ENCODE measurements at places on chromosomes 1 and 21.

GRCh38 chr1:50147191-50147850 is 38.6 kb downstream of the ELAVL4 start:
- no peak for DNase-seq

GRCh38 chr1:78649628-78650027 is at the start of gene IFI44:
Gene IFI44 (plus strand): TSS chr1:78649831. CDS start chr1:78650196, 365 bp downstream.
- peak; percentile 73 for DNase-seq

GRCh38 chr1:185850366-185850765 is 116.2 kb downstream of the HMCN1 start:
- DNase-seq, result no peak

GRCh38 chr21:45593162-45594022 is 50.1 kb upstream of the PCBP3 start:
- DNase-seq, result no peak

DNA sequence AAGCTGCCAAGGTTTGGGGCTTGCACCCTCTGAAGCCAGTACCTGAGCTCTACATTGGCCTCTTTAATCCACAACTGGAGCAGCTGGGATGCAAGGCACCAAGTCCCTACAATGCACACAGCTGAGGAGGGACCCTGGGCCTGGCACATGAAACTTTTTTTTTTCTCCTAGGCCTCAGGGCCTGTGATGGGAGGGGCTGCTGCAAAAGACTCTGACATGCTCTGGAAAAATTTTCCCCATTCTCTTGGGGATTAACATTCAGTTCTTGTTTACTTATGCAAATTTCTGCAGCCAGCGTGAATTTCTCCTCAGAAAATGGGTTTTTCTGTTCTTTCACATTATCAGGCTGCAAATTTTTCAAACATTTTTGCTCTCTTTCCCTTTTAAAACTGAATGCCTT is 1072.2 kb downstream of the BRINP3 start:
- DNase-seq, result no peak

DNA sequence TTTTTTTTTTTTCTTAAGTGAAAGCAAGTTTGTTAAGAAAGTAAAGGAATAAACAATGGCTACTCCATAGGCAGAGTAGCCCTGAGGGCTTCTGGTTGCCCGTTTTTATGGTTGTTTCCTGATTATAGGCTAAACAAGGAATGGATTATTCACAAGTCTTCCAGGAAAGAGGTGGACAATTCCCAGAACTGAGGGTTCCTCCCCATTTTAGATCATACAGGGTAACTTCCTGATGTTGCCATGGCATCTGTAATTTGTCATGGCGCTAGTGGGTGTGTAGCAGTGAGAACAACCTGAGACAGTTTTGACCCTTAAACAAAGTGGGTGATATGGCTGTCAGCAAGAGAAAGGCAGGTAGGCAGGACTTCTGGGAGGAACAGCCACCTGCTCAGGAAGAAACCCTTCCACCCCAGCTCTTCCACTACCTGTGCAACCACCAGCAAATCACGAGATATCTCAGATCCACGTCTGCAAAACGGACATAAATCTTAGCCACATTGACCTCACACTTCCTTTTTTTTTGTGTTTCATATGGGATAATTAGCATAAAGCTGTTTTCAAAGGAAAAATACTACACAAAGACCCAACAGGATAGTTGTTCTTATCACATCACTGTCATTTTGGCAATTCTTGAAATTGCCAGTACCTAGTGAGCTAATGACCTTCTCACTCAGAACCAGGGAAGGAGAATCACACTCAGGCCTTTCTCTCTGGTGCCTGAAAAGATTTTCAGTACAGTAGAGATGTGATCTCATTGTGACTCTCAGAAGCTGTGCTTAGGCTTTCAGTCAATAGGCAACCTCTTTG is 34.8 kb upstream of the DUSP10 start:
- DNase-seq, result no peak

DNA sequence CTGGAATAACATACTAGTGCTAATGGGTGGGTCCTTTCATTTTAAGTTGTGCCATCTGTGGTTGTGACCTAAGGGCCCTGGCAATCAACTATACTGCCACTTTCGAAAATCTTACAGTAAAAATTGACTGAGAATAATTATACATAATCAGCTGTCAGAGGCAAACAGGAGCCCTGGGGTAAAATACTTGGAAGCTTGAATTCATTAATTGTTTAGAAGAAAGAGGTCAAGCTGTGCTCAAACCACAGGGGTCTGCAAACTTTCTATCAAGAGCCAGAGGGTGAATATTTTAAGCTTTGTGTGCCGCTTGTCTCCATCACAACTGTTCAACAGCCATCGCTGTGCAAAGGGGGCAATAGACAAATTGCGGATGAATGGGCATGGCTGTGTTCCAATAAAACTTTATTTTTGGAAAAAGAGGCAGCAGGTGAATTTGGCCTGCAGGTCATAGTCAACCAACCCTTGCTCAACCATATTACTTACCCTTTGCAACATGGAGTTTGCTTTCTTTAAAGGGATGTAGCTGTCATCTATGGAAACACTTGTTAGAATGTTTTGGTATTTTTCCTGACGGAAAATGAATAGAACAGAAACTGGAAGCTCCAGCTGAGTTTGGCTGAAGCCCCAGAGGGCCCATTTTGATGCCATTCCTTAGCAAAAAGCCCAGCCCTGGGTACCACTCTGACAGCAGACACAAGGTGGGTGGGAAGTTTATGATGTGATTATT is 35.7 kb upstream of the USP1 start:
- DNase-seq, result no peak

- DNase-seq, result no peak
Measured at GRCh38 chr1:184152434-184152898, 100.9 kb downstream of the TSEN15 start.

DNA sequence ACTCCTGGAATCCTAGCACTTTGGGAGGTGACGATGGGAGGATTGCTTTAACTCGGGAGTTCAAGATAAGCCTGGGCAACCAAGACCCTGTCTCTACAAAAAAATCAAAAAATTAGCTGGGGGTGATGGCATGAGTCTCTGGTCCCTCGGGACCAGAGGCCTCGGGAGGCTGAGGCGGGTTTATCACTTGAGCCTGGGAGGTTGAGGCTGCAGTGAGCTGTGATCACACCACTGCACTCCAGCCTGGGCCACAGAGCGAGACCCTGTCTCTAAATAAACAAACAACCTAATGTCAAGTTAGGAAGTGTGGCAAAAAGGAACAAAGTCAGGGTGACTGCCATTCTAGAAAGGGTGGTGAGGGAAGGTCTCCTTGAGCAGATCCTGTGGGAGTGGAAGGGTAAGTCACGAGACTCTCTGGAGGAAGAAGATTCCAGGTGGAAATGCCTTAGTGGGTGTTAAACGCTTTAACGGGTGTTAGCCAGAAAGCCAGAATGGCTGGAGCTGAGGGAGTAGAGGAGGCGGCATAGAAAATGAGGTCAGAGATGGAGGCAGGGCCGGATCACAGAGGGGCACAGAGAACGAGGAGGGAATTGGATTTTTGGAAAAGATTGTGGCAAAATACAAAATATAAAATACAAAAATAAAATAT is 62.2 kb upstream of the ATP5PO start:
- DNase-seq, result no peak

DNA sequence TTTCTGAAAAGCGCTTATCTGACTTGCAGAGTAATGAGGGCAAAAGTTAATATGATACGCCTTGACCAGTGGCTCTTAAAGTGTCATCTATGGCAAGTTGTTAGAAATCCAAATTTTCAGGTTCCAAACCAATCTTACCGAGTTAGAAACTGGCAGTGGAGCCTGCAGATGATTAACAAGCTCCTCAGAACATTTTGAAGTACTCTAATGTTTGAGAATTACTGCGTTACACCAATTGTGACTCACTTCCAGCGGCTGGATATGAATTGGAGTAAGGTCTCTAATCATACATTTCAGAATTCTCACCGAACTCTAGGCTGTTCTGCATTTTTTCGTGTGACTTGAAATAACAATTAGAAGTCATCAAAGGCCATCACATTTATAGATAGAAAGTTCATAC is 73.5 kb upstream of the TMPRSS15 start:
- DNase-seq, result no peak

DNA sequence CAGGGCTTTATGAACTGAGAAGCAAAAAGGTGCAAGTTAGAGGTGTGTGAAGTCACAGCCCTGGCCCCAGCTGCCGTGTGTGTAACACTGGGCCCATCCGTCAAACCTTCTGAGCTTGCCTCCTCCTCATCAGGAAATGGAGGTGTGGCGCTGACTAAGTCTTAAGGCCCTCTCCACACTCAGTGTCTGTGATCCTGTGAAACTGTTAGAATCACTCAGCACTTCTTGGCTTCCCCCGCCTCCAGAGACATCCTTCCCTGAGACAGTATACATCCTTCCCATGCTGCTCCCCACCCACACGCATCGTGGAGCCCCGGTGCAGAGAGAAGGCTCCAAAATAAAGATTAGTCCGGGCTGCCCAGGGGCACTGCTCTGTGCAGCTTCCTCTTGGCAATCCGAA is 33.3 kb downstream of the LRP8 start:
- DNase-seq, result peak; percentile 78

GRCh38 chr21:45031571-45032191 is 42.7 kb upstream of the ADARB1 start:
- DNase-seq, result no peak

GRCh38 chr1:209542585-209542984 is 40.9 kb upstream of the CAMK1G start:
- no peak for DNase-seq

- DNase-seq, result no peak
Measured at GRCh38 chr1:193211539-193211938, 25.1 kb upstream of the B3GALT2 start.

DNA sequence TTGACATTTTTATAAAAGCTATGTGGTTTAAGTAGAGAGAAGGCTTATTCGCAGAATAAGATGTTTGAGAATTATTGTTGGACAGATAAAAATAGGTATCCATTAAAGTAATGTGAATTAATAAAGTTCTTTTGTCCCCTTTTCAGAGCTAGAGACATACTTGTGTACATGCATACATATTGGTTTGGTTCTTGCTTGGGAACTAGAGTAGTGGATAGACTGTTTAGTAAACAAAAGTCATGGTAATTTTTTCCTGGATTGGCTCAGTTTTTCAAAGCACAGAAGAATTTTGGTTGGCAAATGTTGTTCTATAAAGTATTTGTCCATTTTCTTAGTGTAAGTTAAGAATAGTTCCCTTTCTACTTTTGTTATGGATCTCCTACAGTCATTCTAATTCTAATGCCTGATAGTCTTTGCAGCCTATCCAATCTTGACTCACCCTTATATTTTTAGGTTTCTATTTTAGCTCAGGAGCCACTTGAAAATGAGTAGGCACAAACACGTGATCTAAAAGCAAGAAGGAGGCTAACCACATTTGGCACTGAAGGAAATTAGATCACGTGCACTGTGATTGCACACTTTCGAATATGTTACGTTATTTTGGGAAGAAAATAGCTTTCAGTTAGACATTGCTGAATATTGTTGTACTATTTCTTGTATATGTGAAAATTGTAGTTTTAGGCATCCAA is 47.0 kb downstream of the RABGAP1L start:
- no peak for DNase-seq

DNA sequence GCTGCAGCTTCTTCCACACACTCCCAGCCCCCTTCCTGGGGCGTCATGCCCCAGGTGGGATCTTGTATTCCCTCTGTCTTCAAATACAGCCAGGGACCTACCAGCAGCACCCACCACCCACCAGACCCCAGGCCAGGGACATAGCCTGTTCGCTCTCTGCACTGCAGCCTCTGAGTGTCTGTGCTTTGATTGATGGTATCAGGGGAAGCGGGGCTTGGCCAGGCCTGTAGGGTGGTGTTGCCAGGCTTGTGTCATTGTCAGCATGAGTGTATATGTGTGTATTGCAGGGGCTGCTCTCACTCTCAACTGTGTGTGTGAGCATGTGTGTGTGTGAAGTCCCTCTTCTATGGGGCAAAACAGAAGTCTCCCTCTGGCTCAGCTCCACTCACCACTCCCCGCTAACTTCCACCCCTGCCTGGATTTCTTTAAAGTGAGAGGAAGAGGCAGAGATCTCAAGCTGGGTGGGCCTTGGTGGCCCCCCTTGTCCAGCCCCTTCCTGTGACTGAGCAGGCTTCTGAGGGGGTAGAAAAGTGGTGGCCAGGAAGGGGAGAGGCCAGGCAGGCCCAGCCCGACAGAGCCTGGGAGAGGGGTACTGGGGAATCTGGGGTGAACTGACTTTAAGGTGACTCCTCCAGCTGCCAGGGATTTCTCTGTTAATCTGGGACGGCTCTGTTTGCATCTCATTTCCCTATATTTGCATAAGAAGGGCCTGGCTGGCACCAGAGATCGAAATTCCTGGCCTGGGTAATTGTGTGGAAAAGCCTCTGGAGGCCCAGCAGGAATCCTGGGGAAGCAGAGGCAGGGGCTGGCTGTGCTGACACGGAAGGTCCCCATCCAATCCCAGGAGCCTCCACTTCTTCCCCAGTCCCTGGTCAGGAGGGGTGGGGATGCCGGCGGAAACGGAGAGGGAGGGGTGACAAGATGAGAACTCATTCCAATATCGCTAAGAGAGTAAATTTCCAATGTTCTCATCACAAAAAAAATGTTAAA is 18.6 kb upstream of the ADGRB2 start:
- DNase-seq, result no peak

DNA sequence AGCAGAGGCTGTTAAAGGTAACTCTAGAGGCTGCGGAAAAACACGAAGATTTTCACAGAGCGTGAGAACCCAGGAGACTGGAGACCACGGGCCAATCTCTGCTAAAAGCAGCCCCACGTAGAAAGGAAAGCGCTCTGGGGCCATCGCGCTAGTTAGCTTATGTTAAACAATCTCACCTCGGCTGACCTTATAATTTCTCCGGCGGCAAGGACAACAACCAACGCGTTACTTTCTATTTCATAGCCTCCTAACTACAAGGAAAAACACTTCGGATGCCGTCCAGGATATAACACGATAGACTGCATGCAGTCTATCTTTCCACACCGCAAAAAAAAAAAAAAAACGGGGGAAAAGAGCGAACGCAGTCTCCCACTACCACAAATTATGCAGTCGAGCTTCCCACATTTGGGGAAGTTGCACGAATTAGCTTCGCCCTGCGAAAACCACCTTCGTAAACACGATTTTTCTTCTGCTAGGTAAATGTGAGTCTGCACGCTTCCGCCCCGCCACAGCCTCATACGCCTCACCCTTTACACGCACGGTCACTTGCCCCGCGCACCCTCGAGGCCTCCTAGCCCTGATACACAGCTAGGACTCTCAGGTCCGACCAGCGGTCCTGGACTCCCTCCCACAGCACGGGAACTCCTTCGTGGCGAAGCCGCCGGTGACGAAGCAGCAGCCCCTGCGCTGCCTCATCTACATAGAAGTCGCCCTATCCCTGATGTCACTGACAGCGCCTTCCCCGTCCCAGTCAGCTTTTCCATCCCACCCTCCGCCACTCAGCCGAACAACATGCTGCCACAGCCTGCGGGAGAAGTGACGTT is 87.8 kb downstream of the PRKAB2 start:
- peak; percentile 14 for DNase-seq

GRCh38 chr1:91552091-91552490 is 51.4 kb downstream of the CDC7 start:
- DNase-seq, result no peak
